NCI-H1436 (cell line): ENCODE measurements at places on chromosomes 6 and 20.

DNA sequence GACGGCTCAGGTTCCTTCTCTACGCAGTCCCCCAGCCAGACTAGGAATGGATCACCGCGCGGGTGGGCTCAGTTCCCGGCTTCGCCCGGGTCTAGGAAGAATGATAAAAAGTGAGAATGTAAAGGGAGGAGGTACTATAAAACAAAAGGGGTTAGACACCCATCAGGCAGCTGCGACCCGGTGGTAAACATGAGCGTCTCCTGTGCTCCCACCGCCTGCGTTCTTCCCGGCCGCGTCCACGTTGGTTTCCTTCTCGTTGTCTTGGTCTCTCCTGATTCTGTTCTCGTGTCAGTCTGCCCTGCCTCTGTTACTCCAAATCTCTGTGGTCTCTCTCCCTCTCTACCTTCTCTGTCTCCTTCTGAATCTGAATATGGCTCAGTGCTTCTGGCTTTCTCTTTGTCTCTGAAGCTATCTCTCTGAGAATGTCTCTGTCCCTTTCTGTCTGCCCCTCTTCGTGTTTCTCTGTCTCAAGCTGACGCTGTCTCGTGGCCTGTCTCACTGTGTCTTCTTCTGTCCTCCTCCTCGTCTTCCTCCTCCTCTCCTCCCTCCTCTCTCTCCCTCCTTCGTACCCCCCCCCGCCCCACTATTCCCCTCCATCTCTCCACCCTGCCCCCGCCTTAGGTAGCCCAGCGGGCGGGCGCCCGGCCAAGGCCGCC lies 41.6 kb upstream of the FOXP4 start:
- no peak for DNase-seq

GRCh38 chr6:110366975-110367374 lies 8.8 kb upstream of the METTL24 start:
- no peak for DNase-seq

- DNase-seq: no peak
These were observed 840.0 kb downstream of the C6orf118 start for GRCh38 chr6:164469276-164469949.

DNA sequence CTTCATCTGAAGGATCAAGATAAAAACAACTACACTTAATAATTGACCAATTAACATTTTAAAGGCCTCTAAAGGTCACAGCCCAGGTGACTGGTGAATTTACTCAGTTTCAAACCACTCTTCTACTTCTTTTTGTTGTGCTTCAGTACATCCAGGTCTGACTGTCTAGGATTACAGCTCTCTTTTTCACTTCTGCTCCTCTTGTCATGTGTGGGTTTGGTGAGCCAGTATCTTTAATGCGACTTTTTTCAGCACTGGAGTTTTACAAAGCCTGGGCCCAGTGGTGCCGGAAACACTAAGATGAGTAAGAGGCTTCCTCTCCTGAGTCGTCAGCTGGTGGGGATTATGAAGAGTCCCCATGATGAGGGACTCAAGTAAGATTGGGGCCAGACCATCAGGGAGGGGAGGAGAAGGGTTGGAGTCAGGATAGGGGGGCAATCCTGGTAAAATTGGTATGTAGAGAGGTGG lies 27.0 kb downstream of the HECA start:
- DNase-seq: no peak

DNA sequence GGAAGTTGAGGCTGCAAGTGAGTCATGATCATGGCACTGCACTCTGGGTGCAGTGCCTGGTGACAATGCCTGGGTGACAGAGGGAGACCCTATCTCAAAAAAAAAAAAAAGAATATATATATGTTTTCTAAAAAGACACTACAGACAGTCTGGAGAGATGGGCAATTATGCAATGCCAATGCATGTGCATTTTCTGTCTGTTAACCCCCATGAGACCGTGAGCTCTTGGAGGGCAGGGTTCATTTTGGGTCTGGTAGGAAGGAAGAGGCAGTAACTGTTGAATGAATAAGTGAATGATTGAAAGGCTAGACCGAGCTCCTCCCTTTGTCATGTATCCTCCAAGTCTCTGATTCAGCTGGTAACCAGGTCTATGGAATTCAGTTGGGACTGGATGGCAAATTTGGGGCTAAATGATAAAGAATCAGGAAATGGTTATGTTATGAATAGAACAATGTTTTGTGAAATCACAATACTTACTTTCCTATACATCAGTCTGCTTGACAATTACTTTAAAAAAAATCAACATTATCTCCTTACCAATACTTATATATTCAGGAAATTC lies 5.6 kb upstream of the BLCAP start:
- no peak for DNase-seq

DNA sequence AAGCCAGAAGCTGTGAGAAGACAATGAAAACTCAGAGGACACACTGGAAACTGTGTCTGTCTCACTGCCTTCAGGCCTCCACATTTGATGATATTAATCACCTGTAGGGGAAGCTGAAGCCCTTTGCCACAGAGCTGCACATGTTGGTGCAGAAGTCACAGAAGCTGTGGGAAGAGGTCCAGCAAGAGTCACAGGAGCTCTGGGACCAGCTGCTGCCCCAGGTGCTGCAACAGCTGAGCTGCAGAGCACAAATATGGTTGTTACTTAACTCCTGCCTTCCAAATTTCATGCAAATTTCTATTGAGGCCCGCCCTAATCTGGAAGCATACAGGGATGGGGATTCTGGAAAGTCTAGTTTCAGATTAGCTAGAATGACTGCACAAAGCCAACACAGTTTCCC lies 169.3 kb downstream of the OGFRL1 start:
- DNase-seq: no peak

DNA sequence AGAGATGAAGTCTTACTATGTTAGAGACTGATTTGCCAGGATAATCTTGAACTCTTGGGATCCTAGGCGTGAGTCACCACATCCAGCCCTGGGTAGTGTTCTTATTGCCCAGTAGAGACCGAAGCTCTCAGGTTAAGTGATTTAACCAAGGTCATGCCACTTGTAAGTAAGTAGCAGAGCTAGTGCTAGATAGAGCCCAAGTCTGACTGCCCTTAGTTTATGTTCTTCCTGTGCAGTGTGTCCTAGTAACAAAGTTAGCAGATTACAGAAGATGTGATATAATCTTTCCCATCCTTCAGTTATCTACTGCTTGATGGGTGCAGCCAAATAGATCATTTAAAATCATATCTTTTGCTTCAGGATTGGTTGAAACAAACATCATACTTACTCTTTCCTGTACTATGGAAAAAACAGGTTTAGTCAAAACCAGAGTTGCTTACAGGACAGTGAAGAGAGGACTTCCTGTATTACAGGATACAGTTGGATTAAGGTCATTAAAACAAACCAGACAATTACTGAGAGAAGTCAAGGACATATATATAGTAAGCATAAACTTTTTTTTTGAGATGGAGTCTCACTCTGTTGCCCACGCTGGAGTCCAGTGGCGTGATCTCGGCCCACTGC lies 9.5 kb upstream of the PABPC1L start:
- DNase-seq: no peak

GRCh38 chr6:121615493-121615892 lies 180.0 kb downstream of the GJA1 start:
- no peak for DNase-seq

- peak; percentile 32 for DNase-seq
These were observed 56.9 kb downstream of the FAM229B start for GRCh38 chr6:112144145-112144926.

GRCh38 chr6:32816746-32817204 lies at the start of gene HLA-DOB:
Gene HLA-DOB, minus strand, starts transcription at chr6:32817002. Its CDS starts 51 bp downstream, at chr6:32816951.
- DNase-seq: no peak

DNA sequence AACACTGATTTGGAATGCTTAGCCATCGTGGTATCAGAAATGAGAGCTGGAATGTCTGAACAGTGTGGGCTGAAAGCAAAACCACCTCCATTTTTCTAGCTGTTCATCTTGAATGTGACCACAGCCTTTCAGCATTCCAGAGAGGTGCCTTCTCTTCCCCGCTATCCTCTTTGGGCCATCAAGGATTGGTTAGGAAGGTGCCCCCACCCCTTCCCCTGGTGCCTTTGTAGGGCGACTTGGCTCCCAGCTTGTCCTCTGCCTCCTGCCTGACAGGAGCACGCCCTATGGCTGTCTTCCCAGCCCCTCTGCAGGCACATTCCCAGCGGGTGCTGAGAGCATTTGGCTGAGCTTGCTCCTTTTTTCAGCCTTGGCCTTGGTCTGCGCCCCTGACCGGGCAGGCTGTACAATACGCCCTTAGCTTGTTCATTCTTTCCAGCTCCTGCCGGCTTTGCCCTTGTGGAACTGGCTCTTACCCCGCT lies 97.5 kb downstream of the ARMC2 start:
- DNase-seq: no peak

GRCh38 chr20:24438331-24438730 lies 31.1 kb upstream of the SYNDIG1 start:
- no peak for DNase-seq

DNA sequence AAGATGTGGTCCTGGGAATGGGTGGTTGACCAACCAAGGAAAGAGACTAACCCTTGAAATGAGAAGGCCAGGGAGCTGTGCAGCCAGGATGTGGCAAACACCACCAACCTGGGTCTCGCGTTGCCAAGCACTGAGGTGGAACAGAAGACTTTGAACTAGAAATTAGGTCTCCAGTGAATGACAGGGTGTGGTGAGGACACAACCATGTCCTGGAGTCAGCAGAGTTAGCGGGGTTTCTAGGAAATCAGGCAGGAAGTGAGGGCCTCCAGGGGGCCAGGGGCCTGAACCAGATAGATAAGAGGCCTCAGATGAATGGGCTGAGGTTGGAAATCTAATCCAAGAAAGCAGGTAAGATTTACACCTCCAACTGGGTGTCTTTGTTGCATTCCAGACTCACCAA lies 353.3 kb upstream of the ARID1B start:
- no peak for DNase-seq

DNA sequence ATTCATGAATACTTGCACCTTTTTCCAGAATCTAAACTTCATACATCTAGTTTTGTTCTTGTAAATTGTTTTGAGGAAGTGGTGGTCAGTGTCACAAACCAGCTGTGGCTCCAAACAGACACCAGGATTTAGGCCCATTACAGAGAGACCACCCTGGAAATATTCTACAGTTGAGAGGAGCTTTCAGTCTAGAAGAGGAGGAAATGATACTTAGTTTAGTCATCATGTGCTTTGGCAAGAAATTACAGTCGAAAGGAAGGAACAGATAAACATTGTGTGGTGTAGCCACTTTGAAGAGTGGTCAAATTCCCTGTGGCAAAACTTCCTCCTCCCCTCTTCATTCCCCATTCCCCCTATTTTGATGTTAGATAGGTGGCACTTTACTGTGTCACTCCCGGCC lies 15.7 kb downstream of the DCBLD1 start:
- DNase-seq: no peak

DNA sequence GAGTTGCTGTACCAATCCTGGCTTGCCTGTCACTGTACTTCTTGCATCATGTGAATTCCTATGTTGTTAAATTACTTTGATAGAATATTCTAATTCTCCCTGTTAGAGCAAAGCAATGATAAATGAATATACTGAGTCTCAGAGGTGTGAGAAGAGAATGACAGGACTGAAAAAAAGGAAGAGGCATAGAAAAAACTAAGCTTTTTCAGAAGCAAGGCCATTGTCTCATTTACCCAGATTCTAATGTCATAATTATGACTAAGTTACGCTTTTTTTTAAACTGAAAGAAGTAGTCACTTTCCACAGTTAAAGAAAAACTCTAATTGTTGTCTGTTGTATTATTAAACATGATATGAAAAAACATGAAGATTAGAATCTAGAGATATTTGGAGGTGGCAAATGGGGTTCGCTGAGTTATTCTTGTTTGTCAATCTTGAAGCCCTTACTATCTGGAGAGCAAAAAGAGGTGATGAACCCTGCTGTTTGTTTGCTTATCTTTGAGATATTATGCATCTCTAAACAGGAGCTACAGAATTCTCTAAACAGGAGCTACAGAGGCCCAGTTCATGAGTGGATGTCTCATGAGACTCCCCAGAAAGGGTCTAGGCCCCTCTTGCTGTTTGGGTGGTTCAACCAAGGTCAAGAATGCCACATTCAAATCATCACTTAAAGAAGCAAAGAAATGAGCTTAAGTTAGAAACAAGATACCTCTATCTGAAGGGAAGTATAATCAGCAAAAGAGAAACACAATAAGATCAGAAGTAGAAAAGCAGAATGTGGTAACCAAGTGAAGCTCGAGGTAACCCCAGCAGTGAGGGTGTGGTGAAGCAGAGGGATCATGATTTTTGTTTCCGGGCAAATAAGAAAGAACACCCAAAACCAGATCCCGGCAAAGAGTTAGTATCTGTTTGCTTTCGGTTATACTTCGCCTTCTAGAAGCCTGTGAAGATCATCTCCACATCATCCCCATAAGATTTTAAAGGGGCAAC lies 33.3 kb upstream of the THEMIS start:
- DNase-seq: no peak

GRCh38 chr20:43963872-43964791 lies 49.5 kb downstream of the TOX2 start:
- peak; percentile 56 for DNase-seq

- DNase-seq: no peak
These were observed 163.2 kb upstream of the LAMA2 start for GRCh38 chr6:128719786-128720185.

DNA sequence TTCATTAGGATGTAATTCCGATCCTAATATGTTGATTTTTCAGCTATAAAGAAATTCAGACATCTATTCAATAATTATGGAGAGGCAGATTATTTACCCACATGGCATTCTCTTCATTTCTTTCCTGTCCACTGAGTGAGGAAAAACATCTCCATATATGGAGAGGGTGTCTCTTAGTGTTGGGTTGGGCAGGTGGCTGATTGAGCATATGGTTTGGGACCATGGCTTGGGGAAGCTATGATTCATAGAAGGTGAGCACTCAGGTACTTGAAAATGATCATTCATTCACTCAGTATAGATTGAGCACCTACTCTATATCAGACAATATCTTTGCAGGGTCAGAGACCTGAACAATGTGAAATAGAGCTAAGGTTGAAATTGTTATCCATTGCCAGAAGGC lies 41.3 kb upstream of the IL20RA start:
- DNase-seq: no peak

GRCh38 chr6:34772940-34773339 lies 15.6 kb downstream of the SNRPC start:
- no peak for DNase-seq

GRCh38 chr6:125053809-125054208 lies 91.6 kb downstream of the RNF217 start:
- DNase-seq: no peak

DNA sequence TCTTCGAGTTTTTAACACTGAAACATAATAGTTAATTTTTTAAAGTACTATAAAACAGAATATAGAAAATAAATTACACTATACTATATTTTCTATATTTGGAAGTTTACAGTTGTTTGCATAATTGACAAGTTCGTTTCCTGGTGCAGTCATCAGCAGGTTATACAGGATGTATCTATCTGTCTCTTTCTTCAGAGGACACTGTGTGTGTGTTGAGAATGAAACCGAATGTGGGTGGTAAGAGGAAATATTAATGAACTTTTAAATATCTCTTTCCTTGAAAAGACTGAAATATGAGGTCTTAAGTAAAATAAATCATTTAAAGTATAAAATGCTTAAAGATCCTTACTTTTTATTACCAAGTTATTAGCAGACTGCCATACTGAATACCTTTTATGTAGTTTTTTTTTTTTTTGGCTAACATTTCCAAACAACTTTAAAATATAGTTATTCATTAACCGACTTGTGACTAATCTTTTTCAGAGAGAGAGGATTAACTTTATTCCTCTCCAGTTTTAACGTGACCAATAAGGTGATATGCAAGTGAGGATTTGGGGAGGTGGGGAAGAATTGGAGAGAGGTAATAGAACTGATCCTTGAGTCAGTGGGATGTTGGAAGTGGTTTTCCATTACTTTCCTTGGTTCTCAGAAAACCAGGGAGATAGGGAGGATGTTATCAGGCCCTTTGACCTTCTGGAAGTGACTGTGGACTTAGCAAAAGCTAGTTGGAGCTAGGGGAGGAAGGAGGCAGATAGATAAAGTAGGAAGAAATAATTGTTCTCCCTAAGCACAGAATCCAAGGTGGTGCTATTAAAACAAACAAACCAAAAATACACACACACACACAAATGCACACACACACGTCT lies 380.0 kb upstream of the FLRT3 start:
- no peak for DNase-seq
